Esophagus mucosa (tissue), 1 donor: ENCODE measurements at places on chromosomes 7 and 10.

DNA sequence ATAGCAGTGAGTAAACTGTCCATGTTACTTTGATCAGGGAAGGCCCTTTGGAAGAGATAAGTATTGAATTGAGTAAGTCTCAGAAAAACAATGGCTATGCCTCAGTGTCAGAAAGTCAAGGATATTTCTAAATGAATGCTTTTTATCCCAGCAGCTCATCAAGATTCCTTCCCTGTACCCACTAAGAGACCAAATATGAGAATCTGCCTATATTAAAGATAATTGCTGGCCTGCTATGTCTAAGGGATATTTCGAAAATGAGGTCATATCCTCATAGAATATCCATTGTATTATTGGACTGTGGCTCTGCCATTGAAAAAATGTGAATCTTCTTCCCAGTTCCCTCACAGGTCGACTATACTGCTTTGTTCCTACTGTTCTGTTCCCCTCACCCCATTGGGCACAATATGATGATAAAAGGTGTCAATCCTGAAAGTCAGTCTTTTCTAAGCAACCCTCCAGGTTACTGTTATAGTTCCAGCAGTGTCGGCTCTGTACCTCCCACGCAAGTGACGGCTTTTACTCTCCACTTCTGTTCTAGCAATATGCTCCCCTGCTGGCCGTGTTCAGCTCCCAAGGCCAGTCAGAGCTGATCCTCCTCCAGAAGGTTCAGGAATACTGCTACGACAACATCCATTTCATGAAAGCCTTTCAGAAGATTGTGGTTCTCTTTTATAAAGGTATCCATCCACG lies 51.7 kb downstream of the BZW2 start:
- no peak for ATAC-seq

- ATAC-seq, result no peak
Observed at GRCh38 chr7:13540429-13540828, 449.0 kb downstream of the ETV1 start.

- peak; percentile 55 for ATAC-seq
Observed at GRCh38 chr7:139618482-139619366, 95.2 kb downstream of the CLEC2L start.

- no peak for ATAC-seq
Observed at GRCh38 chr7:35797311-35797710, 3.5 kb upstream of the SEPTIN7 start.

DNA sequence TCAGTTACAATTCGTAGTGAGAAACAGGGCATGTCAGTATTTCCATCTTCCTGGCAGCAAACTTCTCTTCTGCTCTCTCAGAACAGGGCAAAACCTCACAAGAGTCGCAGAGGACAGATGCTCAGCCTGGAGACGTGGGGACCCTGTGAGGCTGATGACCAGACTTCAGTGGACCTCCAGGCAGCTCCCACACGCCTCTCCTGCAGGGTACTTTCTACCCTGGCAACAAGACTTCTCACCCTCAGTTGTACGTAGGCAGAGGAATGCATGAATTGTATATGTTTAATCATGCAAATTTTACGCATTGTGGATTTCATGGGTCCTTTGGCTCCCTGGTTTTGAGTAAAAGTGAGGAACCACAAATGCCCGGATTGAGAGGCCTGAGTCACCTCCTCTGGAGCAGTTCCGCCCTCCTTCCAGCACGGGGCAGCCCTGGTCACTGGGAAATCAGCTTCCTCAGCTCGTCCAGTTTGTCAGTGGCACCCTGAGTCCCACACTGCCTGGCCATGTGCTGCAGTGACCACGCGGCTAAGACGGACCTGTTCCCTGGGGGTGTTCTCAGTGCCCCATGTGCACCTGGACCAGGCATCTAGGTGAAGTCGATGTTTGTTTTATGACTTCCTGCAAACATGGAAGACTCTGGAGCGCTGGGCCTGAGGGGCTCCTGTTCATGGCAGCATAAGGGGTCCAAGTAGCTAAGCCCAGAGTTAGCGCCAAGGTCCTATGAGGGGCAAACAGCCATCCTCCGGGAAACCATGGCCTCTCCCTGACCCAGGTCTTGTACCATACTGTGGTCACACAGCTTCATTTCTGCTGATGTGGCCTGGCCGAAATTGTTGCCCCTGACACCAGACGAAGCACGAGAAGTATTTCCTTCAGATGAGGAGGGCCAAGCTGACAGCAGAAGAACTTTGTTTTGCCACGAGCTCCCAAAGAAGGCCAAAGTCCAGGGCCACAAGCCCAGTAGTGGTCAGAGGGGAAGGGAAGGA lies 165.1 kb downstream of the TNS3 start:
- no peak for ATAC-seq

- ATAC-seq, result no peak
Observed at GRCh38 chr10:14365266-14365665, 34.5 kb upstream of the FRMD4A start.

DNA sequence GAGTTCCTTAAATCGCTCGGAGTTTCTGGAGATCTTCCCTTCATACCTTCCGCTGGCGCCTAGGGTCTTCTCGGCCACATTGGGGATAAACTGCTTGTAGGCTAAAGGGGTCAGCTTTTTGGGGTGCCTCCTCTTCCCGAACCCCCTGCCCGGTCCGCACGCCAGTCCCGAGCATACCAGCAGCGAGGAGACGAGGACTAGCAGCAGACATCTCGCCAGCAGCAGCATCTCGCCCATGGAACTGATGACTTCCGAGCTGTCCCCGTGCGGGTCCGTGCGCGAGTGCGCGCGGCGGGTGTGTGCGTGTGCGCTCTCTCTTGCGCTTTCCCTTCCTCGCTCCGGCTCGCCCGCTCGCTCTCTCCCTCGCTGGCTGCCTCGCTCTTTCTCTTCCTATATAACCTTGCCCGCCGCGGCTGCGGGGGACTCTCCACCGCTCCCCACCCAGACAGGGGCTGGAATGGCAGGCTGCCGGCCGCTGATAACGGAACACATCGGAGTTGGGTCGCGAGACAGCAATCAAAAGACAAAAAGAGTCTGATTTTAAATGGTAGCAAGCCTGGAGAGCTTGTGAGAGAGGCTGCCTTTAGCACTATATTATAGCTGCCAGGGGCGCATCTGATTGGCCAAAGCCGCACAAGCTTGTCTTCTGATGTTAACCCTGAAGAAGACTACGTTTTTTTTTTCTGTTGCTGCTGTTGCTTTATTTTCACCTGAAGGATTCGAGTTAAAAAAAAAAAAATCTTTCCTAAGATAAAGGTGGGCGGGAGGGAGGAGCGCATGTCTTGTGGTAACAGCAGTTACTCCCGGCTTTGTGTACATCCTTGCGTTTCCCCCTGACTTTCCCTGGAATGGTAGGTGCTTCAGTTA lies at the start of gene SHH:
SHH (minus strand) TSS at position 569 of the 867 bp plus-strand sequence; CDS start at position 228, 341 bp downstream.
- ATAC-seq, result no peak

- ATAC-seq, result no peak
Observed at GRCh38 chr7:34838329-34838728, 180.3 kb downstream of the NPSR1 start.

- ATAC-seq, result no peak
Observed at GRCh38 chr10:132588301-132589013, 50.9 kb downstream of the INPP5A start.

GRCh38 chr10:104910712-104911111 lies 269.6 kb downstream of the SORCS3 start:
- no peak for ATAC-seq

DNA sequence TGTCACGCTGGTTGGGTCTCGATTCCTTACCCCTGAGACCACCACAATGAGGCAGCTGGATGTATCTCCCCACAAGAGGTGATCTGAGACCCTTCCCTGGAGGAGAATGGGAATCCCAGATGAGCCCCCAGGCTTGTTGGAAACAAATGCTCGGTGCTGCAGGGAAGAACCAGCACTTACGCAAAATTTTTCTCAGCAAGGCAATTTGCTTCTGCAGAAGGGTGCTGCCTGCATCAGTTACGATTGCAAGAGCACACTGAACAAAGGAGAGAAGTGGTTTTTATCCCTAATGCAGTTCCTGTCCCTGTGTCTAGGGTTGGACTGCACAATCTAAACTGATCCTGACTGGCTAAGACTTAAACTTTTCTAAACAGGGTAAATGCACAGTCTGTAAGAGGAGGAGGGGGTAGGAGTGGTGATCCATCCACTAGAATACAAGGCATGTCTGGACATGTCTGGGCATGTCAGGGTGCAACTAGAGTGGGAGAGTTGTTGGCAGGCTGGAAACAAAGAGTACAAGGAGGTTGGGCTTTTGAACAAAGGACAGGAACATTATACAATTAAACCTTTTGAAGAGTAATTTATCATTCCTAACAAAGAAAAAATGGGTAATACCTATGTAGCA lies 114.9 kb upstream of the FAM3C start:
- ATAC-seq, result no peak

- no peak for ATAC-seq
Observed at GRCh38 chr10:26799342-26799741, 61.4 kb downstream of the ABI1 start.

- ATAC-seq, result peak; percentile 33
Observed at GRCh38 chr10:5413012-5413938, 918 bp downstream of the NET1 start.

DNA sequence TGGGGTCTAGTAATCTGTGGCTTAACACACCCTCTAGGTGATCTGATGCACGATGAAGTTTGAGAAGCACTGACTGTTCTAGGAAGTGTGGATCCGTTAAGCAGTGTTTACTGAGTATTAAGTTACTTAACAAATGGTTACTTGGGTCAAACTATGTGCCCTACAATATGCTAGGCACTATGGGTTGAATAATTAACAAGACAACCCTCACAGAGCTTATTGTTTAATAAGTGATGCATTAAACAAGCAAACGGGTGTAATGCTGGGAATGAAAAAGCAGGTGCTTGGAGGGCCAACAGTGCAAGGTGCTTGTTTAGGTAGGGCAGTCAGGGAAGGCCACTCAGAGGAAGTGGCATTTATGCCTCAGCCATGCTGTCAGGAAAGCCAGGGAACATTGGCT lies 378.0 kb upstream of the PODXL start:
- no peak for ATAC-seq

DNA sequence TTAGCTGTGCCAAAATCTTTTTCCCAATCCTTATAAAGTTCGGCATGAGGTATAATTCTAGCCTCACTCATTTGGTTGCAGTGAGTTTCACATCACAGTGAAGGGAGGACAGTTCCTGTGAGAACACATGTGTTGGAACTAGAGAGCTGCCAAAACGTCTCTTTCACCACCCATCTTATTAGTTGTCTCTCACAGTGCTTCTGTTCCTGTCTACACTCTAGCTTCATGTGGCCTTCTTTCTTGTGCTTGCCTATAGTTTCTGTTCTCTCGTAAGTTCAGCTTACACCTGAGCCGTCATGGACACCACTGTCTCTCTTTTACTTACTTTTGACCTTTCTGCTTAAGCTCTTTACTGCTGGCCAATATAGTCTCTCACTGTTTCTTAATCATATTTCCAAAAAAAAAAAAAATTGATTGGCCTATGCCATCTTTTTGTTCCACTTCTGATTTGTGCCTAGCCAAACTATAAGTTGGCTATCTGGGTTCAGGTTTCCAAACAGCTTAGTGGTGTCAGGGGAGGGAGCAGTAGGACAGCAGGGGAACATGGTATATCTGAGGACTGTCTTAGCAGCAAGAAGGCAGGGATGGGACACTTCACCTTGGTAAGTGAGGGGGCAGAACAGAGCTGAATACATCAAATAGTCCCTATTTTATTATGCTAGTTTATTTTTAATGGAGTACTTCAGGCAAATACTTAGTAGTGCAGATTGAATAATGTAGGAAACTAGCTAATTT lies 38.0 kb downstream of the ZNRF2 start:
- ATAC-seq, result peak; percentile 48

DNA sequence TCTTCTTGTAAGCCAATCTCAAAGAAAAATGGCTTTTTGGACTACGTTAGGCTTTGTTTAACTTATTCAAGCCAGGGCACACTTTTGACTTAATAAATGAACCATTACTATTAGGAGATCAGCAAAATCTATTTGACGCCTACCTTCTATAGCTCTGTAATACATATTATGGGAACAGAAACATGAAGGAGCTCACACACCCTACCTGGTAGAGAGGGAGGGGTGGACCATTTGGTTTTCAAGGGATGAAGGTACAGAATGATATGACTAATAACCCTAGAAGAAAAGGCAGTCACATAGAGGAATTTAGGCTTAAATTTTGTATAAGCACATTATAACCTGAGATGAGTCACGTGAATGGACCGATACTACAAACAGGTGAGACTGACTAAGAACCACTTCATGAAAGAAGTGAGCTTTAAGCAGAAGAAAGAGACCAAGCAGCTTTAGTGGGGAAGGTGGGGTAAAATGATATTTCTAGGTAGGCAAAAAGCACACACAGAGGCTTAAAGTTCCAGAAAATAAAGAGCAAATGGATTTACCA lies 106.8 kb upstream of the CTTNBP2 start:
- ATAC-seq, result peak; percentile 99

GRCh38 chr7:37320140-37320847 lies 128.4 kb downstream of the ELMO1 start:
- ATAC-seq, result no peak

DNA sequence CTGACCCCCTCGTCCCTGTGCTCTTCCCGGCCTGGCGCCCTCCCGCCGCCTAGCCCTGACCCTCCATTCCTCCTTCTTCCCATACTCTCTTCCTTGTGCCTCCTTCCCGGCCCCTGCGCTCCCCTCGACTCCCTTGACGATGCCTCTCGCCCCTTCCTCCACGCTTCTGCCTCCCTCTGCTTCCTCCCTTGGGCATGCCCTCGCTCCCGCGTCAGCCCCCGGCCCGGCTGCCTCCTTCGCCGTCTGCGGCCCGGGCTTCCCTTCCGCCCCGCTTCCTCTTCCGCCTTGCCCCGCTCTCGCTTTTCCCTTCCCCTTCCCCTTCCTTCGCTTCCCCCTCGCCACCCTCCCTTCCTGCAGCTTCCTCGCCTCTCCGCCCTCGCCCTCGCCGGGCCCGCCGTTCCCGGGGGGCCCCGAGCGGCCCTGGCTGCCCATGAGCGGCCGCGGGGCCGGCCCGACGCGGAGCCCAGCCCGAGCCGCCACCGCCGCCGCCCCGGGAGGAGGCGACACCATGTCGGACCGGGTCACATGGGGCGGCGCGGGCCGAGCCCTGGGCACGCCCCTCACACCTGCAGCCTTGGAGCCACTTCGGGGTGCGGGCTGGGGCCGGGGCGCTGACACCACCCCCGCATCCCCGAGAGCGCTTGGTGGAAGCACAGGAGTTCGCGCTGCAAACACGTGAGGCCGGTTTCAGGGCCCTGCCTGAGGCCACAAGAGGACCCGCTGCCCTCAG lies at the start of gene FBXW4:
FBXW4 (minus strand) TSS at position 497 of the 730 bp plus-strand sequence; CDS start at position 432, 65 bp downstream.
- ATAC-seq, result peak; percentile 89

GRCh38 chr10:121783782-121784372 lies 144.0 kb downstream of the ATE1 start:
- ATAC-seq, result peak; percentile 50

GRCh38 chr10:88154596-88155250 lies 291.3 kb downstream of the PTEN start:
- ATAC-seq, result peak; percentile 24

DNA sequence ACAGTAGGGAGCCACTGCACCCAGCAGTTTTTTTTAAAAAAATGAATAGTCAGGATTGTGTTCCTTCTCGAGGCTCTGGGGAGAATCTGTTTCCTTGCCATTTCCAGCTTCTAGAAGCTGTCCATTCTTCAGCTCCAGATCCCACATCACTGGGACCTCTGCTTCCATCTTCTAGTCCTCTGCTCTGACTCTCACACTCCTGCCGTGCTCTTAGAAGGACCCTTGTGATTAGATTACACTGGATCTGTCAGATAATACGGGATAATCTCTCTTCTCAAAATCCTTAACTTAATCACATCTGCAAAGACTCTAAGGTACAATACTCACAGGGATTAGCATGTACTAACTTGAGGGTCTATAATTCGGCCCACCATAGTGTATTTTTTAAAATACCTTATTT lies 158.9 kb upstream of the SP4 start:
- no peak for ATAC-seq

GRCh38 chr10:34335960-34336690 lies 479.0 kb downstream of the PARD3 start:
- ATAC-seq, result no peak

GRCh38 chr10:63744060-63744941 lies 223.1 kb downstream of the REEP3 start:
- ATAC-seq, result no peak

- peak; percentile 9 for ATAC-seq
Observed at GRCh38 chr7:128738570-128739047, 550 bp upstream of the CALU start.
